Renal pelvis (tissue), 12 donors: ENCODE measurements at places on chromosomes 1 and 21. TPM values are rescaled to one million over a fixed set of nuclear protein-coding genes. Genes with fewer than 3 reads are reported as not detected.

DNA sequence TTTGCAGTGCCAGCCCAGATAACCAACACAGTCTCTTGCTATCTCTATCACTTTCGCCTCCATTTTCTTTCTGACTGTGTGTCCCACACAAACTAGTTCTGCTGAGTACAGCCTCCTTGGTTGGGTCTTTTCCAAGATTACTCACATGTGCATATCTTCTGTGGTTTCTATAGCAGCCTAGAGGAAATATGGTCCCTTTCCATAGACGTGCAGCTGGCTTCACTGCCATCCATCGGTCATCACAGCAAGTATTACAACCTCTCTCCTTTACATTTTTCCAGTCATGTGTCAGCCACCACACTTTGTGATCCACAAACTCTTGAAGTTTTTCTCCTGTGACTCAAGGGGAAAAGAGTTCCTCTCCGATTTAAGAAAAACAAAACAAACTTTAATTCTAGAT lies 893.4 kb upstream of the ADGRL4 start:
- DNase-seq = no peak

- DNase-seq = no peak
Measured at GRCh38 chr1:8739377-8739776, 78.1 kb downstream of the RERE start.

DNA sequence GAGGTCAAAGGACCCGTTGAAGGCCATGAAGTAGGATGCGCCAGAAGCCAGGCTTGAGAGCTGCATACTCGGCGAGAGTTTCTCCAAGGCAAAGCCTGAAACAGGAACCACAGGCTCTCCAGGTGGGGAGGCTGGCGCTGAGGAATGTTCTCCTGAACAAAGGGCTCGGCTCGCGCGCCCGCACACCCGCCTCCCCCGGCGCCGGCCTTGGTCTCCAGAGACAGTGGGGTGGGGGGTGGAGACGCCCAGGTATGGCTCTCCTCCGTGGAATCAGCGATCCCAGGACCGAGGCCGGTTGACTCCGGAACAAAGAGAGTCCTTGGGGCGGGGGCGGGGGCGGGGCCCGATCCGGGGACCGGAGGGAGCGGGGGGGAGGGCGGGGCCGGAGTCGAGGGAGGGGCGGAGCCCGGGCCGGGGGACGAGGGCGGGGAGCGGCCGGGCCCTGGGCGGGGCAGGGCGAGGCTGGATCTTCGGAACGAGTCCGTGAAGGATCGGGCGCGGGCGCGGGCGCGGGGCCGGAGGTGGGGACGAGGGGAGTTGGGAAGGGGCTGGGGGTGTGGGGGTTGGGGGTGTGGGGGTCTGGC lies 85.0 kb downstream of the NKAIN1 start:
- peak; percentile 90 for DNase-seq

- DNase-seq = no peak
Measured at GRCh38 chr1:8875216-8875861, 3.1 kb downstream of the ENO1 start.

DNA sequence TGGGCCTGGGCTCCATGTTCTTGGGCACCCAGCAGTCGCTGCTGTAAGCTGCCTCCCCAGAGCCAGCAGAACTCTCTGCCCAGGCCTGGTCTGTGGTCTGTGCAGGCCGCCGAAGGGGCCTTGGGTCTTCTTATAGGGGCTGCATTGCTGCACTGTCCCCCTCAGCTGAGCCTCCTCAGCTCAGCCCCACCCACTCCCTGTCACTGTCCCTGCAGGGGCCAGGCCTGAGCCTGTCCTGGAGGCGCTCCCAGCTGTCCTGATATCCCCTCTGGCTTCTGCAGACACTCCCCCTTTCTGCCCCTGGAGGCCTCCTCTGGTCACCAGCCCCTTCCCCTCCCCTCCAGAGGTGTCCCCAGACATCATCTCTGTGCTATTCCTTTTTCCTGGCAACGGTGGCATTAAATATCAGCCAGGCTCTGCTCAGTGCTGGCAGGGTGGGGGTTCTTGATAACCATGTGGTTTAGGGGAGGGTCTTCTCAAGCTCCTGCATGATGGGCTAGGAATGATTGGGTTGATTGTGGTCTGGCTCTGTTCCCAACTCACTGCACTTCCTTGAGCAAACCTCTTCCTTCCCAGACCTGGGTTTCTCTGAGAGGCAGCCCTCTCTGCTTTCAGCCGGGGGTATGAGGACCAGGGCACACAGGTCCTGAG lies 3.7 kb upstream of the FOXO6 start:
- DNase-seq = no peak

GRCh38 chr1:8370905-8371315 lies 53.0 kb downstream of the SLC45A1 start:
- no peak for DNase-seq

- DNase-seq = no peak
Measured at GRCh38 chr1:210467440-210468043, 138.8 kb downstream of the HHAT start.

DNA sequence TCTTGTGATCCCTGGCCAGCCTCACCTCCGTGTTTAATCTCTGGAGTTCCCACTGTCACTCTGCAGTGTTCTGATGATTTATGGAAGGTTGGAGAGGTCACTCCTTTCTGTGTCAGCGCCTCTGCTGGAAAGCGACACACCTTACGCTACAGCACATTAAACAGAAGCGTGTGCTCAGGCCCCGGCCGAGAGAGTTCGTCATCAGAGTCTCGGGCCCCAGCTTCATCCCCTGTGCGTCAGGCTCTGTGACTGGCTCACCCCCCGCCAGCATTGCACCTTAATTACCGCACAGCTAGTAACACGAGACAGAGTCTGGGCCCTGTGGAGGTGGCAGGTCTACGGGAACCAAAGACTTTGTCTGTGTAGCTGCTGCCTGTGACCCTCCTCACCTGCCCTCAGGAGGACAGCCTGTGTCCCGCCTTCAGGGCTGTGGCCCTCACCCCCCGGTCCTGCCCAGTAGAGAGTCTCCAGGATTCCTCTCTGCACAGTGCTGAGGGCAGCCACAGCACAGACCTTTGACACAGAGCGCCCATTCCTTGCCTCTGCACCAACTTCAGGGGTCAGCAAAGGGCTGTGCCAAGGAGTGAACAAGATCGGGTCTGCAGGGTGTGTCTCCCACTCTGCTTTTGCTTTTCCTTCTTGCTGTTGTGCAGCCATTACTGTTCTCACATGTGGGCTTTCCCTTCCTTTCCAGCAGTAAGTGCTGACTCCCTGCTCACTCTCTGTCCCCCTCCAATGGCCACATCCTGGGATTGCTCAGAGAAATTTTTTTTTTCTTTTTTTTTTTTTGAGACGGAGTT lies 157.6 kb downstream of the PGBD5 start:
- DNase-seq = peak; percentile 70

- no peak for DNase-seq
Measured at GRCh38 chr1:63630666-63631065, 37.5 kb downstream of the PGM1 start.

GRCh38 chr1:56645677-56646305 lies 677 bp downstream of the PRKAA2 start:
- DNase-seq = peak; percentile 14

DNA sequence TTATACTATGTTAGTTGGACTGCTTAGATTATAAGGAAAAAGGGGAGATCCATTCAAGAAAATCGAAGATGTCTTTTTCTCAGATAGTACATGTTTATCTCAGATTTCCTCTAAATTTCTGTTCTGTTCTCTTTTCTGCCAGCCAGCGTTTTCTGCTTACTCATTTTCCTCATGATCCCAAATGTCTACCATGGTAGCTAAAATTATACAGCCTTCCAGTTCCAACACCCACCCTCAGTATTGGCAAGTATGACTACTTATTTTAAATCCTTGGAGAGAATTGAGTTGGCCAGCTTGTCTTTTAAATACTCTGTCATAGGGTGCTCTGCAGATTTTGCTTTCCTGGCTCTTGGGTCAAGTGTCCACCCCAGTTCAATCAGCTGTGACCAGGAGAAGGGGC lies 95.7 kb upstream of the PLXNA2 start:
- DNase-seq = no peak

DNA sequence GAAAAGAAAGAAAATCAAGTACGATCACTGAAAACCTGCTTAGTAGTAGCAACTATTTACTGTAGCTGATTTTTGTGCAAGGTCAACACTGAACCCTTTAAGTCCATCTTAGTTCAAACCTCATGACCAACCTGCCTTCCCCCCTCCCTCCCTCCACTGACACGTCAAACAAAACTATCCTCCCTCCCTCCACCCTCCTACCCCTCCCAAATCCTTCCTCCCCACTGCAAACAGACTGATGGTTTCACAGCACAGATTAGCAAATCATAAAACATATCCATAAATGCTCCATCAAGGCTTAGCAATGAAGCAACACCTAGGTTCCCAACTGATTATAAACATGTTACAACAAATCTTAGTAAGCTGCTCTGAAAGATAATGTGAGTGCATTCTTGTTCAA lies 164.3 kb upstream of the GREM2 start:
- DNase-seq = no peak

DNA sequence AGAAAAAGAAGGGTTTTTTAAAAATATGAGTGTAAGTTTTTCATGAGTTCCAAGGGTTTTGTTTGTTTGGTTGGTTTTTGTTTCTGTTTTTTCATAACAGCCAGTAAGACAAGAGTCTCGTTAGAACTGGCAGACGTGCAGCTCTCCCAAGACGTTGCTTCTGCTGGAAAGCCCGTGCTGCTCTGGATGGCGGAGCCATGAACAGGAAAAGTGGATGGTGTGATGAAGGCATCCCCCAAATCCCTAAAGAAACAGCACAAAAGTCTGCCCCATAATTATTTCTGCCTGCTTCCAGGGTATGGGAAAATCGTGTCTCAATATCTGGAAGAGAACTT lies 157.9 kb upstream of the BACE2 start:
- no peak for DNase-seq

DNA sequence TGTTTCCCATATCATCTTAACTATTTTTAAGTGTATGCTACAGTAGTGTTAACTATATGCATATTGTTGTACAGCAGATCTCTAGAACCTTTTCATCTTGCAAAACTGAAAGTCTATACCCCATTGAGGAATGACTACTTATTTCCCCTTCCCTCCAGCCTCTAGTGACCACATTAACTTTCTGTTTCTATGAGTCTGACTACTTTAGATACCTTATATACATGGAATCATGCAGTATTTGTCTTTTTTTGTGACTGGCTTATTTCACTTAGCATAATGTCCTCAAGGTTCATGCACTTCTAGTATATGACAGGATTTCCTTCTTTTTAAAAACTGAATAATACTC lies 96.5 kb upstream of the BTG3 start:
- DNase-seq = no peak

DNA sequence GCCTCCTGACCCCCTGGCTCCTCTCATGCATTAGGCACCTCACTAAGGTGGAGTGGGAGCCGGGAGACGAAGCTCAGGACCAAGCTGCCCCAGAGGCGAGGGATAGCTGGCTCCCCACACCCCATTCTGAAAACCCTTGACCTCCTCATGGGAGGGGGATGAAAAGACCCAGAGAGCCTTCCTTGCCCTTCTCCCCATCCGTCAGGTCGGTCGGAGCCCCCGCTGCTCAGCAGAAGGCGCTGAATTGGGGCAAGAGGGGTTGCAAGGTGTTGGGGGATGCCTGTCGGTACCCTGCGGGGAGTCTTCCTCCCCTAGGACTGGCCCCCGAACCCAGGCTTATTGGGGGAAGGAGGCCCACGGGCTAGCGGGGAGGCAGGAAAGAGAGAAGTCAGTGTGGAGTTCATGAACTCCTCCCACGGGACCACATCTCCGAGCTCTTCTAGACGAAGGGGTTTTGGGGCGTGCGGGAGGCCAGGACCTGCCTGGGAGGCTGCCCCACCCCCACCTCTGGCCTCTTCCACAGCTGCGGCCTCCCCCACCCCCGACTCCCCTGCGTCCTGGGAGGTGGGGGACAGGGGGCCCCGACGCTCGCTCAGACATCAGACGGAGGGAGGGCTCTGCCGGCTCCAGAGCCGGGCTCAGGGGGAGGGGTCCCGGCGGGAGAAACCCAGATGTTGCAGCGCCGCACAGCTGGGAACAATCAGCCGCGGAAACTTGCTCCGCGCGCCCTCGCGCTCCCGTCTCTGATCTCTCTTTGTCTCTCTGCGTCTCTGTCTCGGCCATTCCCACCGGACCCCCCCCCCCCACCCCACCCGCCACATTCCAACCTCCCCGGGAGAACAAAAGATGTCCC lies 719 bp downstream of the MFAP2 start:
- DNase-seq = no peak

- no peak for DNase-seq
Measured at GRCh38 chr1:205450448-205450847, 5.4 kb downstream of the BLACAT1 start.

GRCh38 chr1:107941123-107941522 lies 23.9 kb downstream of the VAV3 start:
- no peak for DNase-seq

- peak; percentile 11 for DNase-seq
Measured at GRCh38 chr1:14282707-14283106, 315.8 kb upstream of the KAZN start.

DNA sequence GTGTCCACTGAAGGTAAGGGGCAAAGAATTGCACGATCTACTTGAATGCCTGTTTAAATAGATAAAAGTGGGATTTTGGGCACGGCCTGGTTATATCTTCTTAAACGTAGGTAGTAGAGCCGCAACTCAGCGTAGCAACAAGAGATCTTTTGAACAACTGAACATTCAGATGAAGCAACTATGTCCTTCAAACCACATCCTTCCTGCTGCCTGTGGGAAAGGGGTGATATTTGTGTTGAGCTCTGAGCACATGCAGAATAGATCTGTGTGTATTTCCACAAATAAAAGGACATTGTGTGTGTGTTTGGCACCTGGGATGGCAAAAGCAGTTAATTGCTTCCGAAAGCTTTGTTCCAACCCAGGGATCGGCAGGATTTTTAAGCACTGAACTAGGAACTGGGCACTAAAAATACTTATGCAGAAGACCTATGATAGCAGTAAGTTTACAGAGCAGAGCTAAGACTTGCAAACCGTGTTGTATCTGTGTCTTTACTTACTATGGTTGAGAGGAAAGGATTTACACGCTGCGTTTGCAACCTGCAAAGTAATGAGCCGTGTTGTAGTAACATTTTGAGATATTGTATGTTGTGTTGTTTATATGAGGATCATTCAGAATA lies 333.4 kb downstream of the CHRM3 start:
- DNase-seq = no peak

DNA sequence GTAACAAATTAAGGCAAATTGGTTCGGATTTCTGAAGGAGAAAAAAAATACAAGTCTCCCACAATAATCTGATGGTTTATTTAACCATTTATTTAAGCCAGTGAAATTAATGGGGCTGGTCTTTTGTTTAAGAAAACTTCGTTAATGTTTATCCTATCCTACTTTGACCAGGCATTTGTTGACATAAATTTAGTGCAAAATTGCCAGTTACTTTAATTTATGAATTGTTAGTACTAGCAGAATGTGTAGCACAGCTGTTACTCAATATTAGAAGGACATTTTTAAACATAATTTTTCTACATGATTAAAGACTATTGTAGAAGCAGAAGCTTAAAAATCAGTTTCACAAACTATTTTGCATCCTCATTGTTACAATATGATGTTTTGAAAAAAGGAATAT lies 687.6 kb upstream of the PTBP2 start:
- DNase-seq = no peak

GRCh38 chr21:46226920-46227599 lies 1.5 kb downstream of the LSS start:
- no peak for DNase-seq

- no peak for DNase-seq
Measured at GRCh38 chr1:27007909-27008582, 4.6 kb downstream of the TENT5B start.

GRCh38 chr1:4000811-4001251 lies 100.8 kb upstream of the C1orf174 start:
- no peak for DNase-seq

The SCCPDH gene
- polyA plus RNA-seq = 56.0 TPM

The RNU1-4 gene
- polyA plus RNA-seq = not detected

The DENND2D gene
- polyA plus RNA-seq = 17.8 TPM

The ZBTB8OS gene
- 42.6 TPM for polyA plus RNA-seq

The OR10J1 gene
- not detected for polyA plus RNA-seq

The TNFRSF25 gene
- polyA plus RNA-seq = 14.0 TPM

The CHRM3 gene
- 6.3 TPM for polyA plus RNA-seq

The TOMM40L gene
- 16.5 TPM for polyA plus RNA-seq

The ATP6V1G3 gene
- polyA plus RNA-seq = 3.1 TPM

The TMOD4 gene
- polyA plus RNA-seq = 2.4 TPM
